ENCODE measurements at places on chromosomes 7 and 10.

GRCh38 chr10:130550952-130551674, 414.9 kb downstream of the GLRX3 start:
- DNase-seq: no peak

GRCh38 chr10:62049624-62050345, 148.3 kb downstream of the ARID5B start:
- no peak for DNase-seq

DNA sequence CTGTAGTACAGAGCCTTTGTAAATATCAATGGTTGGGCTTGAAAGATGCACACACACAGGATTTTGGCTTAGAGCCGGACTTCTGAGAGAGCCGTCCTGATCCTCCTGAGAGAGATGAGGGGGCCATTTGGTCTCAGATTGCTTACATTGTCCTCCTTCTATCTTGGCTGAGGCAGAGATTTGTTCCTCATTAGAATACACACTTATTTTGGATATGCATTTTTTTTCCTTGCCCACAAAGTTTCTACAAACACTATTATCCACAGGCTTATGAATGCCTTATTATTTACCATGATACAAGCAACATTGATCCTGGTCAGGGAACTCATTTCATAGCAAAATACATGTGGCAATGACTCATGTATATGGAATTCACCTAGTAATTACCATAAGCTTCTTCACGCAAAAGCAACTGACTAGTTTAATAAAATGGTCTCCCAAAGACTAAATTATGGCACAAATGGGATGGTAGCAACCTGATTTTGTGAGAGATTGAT, 175.3 kb downstream of the MDFIC start:
- DNase-seq: peak; percentile 69

DNA sequence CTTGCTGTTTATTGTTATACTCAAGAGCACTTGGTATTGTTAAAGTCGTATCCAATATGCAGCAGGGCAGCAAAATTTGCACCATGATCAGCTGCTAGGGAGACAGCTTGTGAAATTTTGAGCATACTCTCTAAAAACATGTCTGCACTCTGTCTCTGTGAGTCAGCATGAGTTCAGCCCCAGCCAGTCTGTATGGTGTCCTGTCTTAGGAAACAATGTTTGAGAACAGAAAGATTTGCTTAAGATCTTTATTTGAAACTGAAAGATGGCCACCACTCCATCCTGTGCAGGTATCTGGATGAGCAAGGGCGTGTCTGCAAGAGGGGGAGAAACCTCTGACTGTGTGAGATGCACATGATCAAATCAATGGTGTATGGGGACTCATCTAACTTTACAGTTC, 97.1 kb downstream of the GNAI1 start:
- DNase-seq: peak; percentile 47

DNA sequence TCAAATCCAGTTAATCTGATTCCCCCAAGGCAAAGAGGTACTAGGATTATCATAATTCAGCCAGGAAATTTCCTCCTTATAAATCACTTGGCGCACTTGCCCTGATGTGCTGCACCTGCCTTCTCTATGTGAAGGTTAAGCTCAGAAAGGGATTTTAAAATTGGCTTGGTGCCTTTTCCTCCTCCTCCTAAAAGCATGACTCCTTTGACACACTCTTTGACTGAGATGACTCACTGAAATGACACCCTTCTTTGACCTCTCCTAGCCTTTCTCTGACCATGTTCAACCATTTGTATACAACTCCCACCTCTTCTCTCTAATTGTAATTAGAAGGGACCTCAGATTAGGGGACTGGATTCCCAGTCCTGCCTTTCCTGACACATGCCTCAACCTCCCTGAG, 46.5 kb downstream of the ABLIM1 start:
- DNase-seq: no peak

DNA sequence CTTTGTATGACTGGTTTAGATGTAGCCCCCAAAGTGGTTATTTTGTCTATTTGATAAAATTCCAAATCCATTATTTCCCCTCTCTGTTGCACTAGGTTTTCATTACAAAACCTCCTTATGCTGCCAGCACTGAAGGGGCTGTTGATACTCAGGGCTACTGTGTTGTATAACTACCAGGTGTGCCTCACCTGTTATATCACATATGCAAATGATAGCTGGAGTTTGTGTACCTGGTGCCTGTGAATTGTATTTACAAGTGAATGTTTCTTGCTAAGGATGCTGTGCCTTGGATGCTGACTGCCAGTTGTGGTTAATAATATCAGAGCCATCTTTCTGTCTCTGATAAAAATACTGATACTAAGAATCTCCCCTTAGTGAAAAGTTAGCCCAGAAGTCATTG, 84.8 kb upstream of the CCDC6 start:
- no peak for DNase-seq

GRCh38 chr10:2118201-2118600, 380.9 kb upstream of the ADARB2 start:
- no peak for DNase-seq

- DNase-seq: no peak
Observed at GRCh38 chr10:43727935-43728334, 79.3 kb upstream of the ZNF32 start.

- DNase-seq: peak; percentile 89
Observed at GRCh38 chr10:99395750-99396445, 34.5 kb downstream of the GOT1 start.

DNA sequence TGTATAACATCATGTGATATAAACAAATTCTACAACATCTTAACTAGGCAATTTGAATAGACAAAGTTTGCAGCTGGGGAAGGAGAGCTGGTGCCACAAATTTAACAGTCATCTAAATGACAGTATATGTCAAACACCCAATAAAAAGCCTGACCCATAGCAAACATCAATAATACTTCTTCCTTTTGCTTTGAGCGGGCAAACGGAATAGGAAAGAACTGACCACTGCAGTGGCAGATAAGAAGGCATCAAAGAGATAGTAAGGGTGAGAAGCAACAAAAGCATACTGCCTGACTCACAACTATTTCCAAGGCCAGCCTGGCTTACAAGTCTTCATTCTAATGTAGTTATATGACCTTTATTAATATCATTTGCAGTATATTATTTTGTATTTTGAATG, 99.9 kb downstream of the LRRN3 start:
- no peak for DNase-seq

DNA sequence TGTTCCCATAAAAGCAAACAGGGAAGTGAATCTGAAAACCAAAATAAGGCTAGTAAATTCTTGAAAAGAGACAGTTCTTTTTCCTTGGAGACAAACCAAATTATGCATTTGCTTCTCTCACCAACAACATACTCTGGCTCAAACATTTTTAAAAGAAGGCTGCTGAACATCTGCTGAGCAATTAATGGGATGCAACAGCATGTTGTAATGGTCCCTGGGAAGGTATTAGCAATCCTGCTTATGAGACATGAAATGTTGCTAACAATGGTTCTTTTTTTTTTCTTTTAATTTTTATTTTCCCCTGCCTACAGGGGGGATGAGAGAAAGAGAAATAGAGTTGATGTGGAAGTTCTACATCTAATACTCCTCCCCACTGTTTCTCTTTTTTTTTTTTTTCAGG, 572.1 kb downstream of the SORCS1 start:
- no peak for DNase-seq

DNA sequence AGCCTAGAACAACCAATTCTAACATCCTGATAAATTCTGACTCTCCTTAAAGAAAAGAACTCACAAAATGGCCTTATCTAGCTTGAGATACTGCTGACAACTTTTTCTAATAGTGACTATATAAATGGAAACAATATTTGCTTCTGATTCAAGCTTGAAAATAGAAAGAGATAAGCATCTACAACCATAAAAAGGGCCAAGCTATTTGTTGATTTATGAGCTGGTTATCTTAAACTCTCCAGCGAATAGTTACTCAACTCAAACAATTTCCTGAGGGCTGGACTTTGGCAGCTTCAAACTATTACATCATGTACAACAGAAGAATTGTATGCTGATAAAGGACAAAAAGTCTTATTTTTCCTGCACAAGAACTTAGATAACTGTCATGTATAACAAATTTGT, 4.6 kb downstream of the USP54 start:
- peak; percentile 89 for DNase-seq

- DNase-seq: no peak
Observed at GRCh38 chr7:112079673-112080072, 126.5 kb downstream of the DOCK4 start.

DNA sequence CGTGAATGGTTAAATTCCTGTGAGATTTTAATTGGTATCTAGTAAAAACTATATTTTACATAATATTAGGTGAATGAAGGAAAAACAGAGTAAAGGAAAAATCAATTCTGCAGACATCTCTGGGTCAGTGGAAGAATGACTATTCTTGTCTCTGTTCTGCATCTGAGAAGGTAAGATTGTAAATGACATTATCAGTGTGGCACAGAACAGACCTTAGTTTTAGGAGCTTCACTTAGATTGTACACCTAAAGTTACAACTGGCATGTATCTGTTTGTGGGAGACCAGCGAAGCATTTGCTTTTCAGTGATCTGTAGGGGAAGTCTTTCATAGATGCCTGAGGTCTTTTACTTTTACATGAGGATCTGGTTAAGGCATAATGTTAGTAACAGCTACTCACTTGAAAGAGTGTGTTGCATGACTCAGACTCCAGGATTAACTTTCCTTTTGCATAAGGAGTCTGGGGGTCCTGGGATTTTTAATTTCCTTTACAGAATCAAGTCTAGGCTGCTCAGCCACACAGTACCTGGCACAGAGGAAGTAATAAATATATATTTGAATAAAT, 56.2 kb downstream of the JMJD1C start:
- peak; percentile 46 for DNase-seq

DNA sequence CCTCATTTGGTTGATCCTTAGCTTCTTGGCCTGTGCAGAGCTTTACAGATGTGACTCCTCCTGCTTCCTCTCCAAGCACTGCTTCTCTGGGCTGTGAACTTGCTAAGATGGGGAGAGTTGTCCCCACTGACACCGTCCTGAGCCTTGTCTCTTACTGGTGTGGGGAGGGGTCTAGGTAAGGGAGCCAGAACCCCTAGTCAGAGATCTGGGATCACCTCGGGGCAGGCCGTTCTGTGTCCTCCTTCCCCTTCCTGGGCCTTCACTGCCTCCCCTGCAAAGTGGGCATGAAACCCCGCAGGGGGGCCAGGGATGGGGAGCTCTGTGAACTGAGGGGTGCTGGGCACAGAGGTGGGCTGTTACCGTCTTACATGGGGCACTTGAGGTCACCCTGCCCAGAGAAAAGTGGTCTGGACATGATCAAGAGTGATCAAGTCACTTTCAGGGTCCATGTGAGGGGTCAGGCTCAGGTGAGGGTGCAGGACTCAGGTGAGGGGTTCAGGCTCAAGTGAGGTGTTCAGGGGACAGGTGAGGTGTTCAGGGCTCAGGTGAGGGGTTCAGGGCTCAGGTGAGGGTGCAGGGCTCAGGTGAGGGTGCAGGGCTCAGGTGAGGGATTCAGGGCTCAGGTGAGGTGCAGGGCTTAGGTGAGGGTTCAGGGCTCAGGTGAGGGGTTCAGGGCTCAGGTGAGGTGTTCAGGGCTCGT, 86.2 kb downstream of the ADCY1 start:
- no peak for DNase-seq

GRCh38 chr7:30880125-30880720, 31.4 kb upstream of the AQP1 start:
- DNase-seq: no peak

DNA sequence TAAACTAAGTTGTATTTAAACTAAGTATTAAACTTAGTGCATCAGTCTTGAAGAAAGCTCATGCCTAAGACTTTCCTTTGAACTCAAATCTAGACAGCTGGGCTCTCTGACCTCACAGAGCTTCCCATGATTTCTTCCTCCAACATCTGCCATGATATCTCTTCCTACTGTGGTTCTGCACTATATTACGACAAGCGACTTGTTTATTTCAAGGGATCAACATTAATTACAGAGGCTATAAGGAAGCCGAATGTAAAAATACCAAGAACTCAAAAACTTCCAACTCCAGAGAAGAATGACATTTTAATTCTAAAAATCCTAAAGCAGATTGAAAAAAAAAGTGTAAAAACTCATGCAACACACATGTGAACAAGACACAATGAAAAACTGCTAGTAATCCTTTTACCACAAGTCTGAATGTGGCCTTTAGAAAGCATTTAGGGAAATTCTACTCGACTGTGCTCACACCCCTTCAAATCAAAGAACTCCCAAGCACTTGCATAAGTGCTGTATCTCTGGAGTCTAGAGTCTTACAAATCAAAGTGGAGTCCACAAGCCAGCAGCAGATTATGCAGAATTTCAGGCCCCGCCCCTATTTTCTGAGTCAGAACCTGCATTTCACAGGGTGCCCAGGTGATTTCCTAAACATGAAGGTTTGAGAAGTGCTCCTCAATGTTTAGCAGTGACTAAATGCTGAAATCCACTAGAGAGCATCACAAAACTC, 22.7 kb upstream of the WASHC2A start:
- DNase-seq: peak; percentile 21

GRCh38 chr10:121312587-121312986, 285.7 kb downstream of the FGFR2 start:
- DNase-seq: no peak

GRCh38 chr10:484925-485661, 204.4 kb downstream of the DIP2C start:
- DNase-seq: no peak

DNA sequence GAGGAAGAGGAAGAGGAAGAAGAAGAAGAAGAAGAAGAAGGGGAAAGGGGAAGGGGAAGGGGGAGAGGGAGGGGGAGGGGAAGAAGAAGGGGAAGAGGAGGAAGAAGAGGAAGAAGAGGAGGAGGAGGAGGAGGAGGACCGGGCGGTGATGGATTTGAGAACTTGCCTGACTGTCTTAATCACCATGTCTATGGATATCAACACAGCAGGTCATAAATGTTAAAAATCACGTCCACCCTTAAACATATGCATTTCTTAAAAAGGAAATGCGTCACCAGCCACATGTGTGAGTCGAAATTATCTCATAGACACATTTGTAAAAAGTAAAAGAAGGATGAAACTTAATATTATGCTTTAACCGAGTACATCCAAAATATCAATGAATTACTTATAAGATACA, 42.1 kb upstream of the INSIG1 start:
- no peak for DNase-seq

GRCh38 chr10:93440591-93441091, 41.5 kb downstream of the MYOF start:
- peak; percentile 75 for DNase-seq

DNA sequence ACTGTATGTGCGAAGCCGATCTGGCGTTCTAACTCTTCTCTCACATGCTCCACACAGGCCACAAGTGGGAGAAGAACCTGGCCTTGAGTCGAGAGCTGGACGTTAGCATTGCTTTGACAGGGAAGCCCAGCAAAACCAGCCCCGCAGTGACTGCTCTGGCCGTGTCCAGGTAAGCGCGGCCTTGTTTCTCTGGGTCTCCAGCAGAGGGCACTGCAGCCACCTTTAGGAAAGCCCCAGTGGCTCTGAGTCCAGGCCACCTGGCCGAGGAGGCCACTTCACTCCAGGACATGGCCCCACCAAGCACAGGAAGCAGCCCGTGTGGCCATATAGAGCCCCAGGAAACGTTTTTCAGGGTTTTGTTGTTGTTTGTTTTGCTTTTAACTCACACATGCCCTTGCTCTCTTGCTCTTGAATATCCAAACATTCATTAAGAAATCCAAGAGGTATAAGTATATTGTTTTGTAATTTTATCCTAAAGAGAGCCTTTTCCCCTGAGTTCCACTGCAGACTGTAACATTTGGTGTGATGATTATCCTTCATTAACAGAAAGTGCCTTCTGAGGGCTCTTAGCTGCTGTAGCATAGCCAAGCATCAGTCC, 41.8 kb upstream of the LRRC18 start:
- DNase-seq: peak; percentile 3

- peak; percentile 30 for DNase-seq
Observed at GRCh38 chr10:113493195-113493594, 59.7 kb upstream of the HABP2 start.

Data from HFFc6 (cell line).